ENCODE measurements at places on chromosomes 12 and 14. TPM values are rescaled to one million over a fixed set of nuclear protein-coding genes. Genes with fewer than 3 reads are reported as not detected.

- peak; percentile 44 for DNase-seq
Measured at GRCh38 chr14:70698288-70698687, 56.6 kb downstream of the TTC9 start.

DNA sequence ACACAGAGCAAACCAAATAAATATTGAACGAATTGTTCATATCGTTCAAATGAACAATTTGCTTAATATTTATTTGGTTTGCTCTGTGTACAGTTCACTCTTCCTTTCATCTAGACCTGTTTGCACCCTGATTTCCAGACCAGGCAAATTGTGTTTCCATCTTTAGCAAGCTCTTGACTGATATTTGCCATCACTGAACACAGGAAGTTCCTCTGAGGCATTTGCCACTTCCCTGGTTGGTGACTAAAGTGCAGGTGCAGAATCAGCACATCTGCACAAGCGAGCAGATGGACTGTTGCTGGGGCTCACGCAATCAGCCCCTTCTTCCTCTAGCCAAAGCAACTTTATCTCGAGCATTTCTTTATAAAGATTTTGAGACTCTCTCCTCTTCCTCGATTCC is 112.9 kb downstream of the DAAM1 start:
- no peak for DNase-seq

DNA sequence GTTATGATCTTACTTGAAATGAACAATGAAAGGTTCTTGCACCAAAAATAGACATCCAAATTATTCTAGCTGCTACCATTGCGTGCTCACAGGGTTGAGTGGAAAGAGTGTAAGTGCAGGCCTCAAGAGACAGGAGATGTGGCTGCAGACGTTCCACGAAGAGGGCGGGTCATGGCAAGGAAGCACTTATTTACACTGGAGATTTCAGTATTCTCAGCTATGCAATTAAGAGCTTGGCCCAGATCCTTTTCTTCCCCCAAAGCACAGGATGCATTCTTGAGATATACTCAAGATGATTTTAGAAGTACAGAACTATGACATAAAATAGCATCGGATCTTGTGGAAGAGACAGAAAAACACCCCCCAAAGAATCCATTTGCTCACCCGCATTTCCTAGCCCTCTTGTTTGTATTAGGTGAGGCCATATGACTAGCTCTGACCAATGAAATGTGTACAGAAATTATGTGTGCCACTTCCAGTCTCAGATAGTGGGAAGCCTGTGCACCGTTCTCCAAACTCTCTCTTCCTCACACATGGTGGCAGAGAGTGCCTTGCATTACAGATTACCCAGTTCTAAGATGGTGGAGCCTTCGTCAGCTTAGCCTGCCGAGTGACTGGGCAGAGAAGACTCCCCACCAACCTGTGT is 261.4 kb downstream of the TTC8 start:
- DNase-seq = no peak

DNA sequence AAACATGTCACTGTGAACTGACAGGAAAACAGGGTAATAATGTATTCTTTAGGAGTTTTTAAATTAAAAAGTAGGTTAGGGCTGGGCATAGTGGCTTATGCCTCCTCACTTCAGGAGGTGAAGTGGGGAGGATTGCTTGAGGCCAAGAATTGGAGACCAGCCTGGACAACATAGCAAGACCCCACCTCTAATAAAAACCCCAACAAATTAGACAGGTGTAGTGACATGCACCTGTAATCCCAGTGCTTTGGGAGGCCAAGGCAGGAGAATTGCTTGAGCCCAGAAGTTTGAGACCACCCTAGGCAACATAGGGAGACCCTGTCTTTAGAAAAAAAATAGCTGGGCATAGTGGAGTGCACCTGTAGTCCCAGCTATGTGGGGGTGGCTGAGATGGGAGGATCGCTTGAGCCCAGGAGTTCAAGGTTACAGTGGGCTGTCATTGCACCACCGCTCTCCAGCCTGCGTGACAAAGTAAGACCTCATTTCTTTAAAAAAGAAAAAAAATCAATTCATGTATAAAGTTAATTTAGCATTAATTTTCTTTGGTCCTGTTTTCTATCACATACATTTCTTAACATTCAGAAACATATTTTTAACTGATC is 20.4 kb downstream of the FBXO34 start:
- no peak for DNase-seq

- no peak for DNase-seq
Measured at GRCh38 chr14:68495101-68496039, 297.5 kb downstream of the ZFP36L1 start.

DNA sequence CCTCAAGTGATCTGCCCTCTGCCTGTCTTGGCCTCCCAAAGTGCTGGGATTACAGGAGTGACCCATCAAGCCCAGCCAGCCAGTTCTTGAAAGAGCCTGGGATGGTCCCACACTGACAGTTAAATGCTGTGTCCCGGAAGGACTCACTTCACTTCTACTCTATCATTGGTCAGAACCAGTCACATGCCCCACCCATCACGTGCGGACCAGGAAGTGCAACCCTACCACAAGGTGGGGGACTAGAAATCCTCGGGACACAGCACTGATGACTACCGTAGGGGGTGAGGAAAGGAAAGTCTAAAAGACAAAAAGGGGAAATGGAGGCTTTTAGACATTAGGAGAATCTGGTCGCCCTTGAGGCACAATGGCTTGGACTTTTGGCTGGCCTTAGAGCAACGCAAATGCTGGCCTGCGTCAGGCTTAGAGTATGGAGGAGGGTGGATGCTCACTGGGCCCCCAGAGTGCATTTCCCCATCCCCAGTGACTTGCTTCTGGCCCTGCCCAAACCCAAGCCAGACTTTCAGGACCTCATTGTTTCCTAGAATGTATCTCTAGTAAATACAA is 207.7 kb downstream of the TTC8 start:
- DNase-seq = no peak

DNA sequence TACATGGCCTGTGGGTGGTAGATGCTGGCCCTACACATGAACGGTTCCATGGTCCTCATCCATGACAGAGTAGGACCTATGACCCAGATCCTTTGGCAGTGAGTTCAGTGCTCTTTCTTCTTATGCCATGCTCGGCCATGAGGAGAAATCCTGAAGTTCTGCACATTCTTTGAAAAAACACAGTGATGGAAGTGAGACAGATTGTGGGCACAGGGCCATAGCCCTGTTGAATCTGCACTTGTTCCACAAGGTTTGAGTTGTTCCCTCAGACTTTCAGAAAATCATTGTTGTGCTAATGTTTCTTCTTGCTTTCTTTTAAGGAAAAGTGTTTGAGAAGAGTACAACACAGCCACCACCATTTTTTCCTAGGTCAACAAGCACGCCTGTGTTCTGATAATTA is 180.0 kb downstream of the C12orf75 start:
- no peak for DNase-seq

DNA sequence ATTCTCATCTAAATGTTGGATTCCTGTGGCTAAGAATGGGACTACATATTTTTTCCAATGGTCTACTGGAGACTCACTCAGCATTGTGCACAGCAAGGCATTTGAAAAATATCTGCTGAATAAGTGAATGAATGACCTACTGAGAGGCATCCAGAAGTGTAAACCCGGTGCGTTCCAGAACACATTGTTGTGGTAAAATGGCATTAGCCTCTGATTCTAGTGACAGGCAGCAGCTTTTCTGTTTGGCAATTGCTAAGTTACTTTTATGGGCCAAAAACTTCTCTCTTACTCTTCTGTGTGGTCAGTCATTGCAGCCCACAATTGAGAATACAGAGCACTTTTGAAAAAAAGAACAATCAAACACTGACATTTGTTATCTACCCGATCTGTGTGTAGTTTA is 36.5 kb downstream of the WIF1 start:
- no peak for DNase-seq

DNA sequence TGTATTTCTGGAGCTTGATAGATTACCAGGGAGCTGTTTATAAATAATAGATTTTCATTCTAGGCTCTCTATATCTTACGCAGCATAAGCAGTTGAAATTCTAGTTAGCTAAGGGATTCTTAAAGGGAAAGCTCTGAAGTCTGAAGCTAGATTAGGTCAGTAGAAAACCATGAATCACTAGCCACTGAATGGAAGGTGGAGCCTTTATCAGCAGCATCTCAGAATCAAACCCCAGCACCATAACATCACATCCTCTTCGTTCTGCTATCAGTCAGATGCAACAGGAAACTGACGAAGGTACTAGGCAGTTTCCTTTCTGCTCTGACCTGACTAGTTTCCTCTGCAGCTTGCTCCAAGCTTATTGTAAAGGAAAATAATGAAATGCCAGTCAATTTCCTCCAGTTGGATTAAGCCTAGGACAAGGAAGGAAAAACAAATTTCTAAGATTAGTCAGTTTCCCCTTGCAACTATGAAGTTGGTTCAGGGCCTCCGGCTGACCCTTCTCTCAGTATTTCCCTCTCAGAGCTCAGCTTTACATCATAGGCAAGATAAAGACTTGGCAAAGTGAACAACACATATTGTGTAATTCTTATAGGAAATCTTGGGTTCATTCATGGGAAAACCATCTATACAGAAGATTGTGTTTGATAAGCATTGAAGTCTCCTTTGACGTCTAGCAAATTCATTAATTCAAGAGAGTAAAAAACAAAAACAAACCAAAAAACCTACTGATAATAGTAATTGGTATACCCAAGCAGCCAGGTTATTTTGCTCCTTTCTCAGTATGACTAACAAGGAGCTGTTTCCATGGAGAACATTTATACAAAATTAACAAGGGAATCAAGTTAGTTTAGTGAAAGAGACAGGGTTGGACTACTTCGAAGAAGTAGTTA is 43.4 kb upstream of the CFAP54 start:
- DNase-seq = no peak

DNA sequence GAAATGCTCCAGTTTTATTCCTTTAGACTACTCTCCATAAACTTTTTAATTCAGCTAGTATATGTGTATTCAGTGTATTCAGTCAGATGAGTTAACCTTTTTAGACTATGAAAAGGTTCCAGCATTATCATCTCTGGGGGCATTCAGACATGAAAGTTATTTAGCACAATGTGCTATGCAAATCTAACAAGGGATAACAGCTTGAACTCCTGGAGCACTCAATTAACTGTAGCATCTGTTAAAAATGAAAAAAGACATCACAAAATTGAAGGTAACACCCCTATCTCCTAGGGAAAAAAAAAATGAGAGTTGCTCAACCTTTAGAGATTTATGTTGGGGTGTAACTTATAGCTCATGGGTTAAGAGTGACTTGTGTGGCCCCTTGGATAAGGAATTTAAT is 211.5 kb downstream of the PHLDA1 start:
- no peak for DNase-seq

DNA sequence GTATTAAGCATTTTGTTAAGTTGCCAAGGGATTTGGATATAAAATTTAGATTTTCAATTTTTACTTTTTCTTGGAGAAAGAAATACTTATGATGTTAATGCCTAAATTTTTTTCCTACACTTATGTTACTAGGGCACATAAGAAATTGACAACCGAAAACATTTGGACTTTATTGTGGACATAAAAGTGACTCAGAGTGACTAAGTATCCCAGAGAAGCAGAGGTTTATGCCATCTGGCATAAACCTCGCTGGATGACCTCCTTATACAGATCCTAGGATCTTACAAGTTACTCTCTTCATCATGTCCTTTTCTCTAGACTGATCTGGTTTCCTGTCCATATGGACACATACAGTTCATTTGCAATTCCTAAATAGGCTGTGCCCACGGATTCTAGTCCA is 89.8 kb downstream of the RERG start:
- DNase-seq = no peak

- DNase-seq = no peak
Measured at GRCh38 chr12:94202245-94203180, 54.1 kb downstream of the PLXNC1 start.

- DNase-seq = no peak
Measured at GRCh38 chr14:99675382-99675835, 8.7 kb upstream of the CYP46A1 start.

DNA sequence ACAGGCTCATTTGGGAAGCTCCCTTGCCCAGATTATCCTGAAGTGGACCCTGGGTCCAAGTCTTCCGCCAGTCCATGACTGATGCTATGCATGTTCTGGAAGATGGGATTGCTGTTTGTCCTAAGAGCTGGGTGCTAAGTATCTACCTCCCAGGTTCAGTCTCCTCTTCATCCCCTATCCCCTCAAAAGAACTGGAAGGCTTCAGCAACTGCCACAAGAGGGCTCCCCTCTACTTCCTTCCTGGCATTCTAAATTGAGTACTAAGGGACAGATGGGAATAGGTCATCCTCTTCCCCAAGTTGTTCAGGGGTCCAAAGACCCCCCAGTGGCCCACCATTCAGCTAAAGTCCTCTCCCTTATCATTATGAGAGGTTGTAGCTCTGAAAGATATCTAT is 9.0 kb upstream of the FKBP11 start:
- no peak for DNase-seq

- no peak for DNase-seq
Measured at GRCh38 chr12:6084261-6084968, 40.1 kb downstream of the VWF start.

GRCh38 chr12:108063192-108063591 is 65.9 kb upstream of the WSCD2 start:
- no peak for DNase-seq

DNA sequence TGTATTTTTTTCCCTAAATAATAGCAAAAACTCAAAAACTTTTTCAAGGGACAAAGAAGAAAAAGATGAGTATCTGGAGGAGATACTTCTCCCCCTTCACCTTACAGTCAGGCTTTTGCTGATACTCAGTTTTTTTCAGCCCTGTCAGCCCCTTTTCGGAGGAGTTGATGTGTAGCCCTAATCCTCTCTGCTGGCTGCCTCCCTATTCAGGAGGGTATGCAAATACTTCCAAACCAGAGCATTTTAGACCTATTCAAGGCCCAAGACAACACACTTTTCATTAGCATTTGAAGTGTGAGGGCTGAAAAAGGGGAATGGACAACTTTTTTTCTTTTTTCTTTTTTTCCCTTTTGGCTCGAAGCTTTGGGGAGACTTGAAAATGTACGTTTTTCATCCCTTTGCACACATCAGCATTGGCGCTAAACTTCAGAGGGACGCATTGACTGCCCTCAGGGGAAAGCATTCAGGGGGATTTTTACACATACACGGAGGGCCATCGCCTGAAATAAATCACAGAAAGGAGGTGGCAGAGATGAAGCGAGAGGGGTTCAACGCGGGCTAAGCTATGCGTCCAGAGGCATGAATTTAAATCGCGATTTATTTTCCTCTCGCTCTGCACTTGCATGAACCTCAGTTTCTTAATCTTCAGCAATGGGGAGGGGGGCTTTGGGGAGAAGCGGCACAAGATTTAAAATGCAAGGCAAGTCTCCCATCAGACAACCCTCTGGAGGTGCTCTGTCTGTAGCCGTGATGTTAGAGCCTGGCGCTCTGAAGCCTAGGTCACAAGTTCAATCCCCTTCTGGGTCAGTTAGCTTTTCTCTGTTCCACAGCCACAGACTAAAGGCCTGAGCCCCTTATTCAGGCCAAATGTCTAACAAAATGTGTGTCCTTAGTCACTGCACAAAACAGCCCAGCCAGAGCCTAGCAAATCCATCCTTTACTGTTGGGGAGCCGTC is 86.3 kb downstream of the ASCL1 start:
- no peak for DNase-seq

The MYO1H gene
- total RNA-seq = 0.78 TPM

The RNASE7 gene
- not detected for total RNA-seq

The CDC42BPB gene
- 64.6 TPM for total RNA-seq

The MYF6 gene
- not detected for total RNA-seq

The ADAMTS20 gene
- total RNA-seq = not detected

The ALDH1L2 gene
- 1.3 TPM for total RNA-seq

The HNF1A gene
- not detected for total RNA-seq

The ABCC9 gene
- total RNA-seq = 77.6 TPM

The FGD4 gene
- 17.3 TPM for total RNA-seq

The LRRC10 gene
- 40.5 TPM for total RNA-seq

The ASB2 gene
- total RNA-seq = 297 TPM

The TMEM132C gene
- 2.2 TPM for total RNA-seq

The KRR1 gene
- total RNA-seq = 25.2 TPM
